OCI-M1 (cell line): ENCODE measurements at places on chromosomes 2 and 18.

- DNase-seq, result peak; percentile 67
Measured at GRCh38 chr18:267380-267687, 513 bp downstream of the THOC1 start.

- no peak for DNase-seq
Measured at GRCh38 chr18:49214706-49215105, 245.7 kb downstream of the DYM start.

DNA sequence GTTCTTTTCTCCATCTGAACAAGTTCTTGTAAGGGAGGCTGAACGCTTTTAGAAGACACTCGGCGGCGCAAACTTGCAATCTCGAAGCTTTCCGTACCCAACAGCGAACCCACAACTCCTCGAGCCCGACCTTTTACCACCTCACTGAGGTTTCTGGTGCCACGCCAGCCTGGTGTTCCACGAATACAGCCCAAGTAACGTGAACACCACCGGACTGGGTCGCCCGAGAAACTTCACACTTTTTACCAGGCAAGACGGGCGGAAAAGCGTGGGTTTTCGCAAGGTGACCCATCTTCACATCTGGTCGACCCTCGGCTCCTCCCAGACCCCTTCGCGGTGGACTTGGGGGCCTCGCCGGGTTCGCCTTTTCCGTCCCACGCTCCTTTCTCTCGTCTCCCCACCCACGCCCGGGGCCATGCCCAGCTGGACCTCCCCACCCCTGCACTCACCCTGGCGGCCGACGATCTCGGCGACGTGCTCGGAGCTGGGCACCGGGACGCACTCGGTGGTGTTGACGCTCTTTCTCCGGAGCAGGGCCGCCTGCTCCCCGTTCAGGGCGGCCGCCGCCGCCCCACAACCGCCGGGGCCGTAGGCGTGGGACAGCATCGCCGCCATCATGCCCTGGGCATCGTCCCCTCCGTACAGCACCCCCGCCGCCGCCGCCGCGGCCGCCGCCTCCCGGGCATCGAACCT lies 1.2 kb downstream of the MEX3C start:
- DNase-seq, result peak; percentile 73

DNA sequence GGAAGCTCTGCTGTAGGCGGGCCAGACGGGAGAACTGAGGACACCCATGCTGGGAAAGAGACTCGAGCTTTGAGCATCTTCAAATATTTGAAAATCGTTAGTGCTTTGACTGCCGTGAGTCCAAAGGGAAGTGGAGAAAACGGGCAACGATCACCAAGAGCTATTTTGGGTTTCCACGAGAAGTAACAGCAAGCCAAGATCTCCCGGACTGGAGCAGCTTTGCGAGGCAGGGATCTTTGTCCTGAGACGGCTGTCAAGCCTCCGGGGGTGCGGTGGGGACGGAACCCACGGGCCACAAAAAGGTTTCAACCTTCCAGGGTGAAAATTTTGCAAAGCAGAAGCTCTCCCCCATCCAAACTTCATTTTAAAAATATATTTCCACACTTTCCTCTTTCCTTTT lies 195.8 kb downstream of the NDUFA10 start:
- no peak for DNase-seq

- no peak for DNase-seq
Measured at GRCh38 chr2:191907545-191907944, 60.7 kb upstream of the CAVIN2 start.
